ENCODE measurements at places on chromosomes 1 and 21.

DNA sequence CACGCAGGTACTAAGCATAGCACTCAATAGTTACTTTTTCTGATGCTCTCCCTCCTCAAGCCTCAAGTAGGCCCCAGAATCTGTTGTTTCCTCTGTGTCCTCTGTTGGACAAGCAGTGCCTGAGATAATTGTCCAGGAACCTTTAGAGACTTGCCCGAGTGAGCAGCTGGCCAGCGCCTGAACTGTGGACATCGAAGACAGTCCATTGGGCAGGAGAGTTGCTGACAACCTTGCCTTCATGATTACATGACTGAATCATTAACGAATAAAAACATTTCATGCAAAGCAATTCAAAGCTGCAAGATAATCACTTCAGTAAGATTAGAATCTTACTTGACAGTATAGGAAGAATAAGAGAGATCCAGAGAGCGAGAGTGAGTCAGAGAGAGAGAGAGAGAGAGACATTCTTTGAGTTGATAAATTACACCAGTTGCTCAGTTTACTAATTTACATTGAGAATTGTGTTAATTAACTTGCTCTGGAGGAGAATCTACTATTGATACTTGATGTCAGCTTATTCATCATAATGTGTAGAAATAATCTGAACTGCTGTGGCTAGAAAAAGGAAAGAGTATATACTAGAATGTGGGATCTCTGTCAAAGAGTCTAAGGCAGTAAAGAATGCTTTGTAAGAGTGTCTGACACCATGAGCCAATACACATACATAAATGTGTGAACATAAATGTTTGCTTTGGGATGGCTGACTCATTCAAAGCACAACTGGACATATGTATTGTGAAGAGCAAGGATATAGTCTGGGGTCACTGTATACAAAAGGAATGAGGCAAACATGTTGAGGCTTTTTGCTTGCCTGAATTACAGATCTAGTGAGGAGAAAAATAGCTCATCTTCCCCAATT is 216.0 kb downstream of the ZNF326 start:
- DNase-seq = no peak

GRCh38 chr1:169102567-169102966 is 3.9 kb upstream of the ATP1B1 start:
- DNase-seq = no peak

DNA sequence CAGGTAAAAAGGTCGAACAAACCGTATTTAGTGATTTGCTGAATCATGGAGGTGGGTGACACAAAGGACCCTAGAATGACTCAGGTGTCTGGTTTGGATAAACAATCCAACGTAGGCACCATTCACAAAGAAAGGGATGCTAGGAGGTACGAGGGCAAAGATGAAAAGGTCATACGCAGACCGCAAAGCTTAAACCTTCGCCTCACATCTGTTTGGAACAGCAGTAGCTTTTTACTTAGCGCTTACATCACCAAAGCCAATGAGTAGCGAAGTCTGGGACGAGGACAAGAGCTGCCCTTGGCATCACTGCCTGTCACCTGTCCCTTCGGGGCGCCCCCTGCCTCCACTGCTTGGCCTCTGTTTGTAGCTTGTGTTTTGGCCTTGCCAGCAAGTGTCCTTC is 350.2 kb downstream of the SMYD3 start:
- DNase-seq = no peak

DNA sequence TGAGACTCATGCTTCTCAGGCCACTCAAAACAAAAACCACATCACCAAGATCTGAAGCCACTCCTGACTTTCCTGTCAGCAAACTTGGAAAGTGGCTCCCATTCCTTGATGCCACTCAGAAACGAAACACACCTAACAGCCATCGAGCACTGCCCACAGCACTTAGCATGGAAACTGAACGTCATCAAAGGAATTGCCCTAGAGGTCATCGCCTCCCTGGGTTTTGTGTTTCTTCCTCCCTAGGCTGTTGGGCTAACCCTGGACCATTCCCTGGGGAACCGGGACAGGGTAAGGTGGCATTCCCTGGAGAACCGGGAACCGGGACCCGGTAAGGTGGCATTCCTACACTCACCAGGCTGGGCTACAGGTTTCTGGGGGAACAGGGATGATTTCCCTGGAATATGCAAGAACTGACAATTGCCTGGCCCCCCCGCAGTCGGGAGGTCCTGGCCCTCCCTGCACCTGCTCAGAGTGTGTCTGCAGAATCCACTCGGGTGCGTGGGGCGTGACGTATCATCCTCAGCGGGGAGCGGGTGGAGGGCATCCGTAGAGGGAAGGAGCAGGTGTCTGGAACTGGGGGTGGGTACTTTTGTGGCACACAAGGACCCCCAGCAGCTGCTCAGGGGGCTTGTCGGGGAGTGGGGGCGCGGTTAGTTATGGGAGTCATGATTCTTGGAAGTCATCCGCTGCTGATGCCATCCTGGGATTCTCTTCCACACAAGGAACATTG is 30.3 kb downstream of the SLC45A1 start:
- no peak for DNase-seq
